ENCODE measurements at places on chromosomes 11 and 22. TPM values are rescaled to one million over a fixed set of nuclear protein-coding genes. Genes with fewer than 3 reads are reported as not detected.
A peak's percentile ranks its signal among the peaks of the same experiment; 100 is the strongest.

DNA sequence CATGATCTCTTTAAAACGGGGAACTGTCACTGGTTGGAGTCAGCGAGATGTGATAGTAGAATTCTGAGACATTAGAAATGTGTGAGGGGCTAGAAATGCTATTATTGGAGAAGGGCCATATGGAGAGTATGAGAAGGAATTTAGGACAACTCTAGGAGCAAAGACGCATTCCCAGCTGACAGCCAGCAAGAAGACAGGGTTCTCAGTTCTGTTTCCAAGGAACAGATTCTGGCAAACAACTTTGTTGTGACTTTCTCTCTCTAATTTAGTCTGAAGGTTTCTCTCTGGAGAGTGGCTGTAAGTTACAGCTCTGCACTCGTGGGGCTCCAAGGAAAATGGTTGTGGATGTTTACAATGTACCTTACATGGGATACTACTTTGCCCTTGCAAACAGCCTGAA lies 876.3 kb downstream of the FAM181B start:
- no peak for DNase-seq

GRCh38 chr11:44029977-44030911 lies 17.5 kb upstream of the ACCSL start:
- DNase-seq: no peak

- DNase-seq: no peak
Observed at GRCh38 chr11:10693509-10694081, at the start of gene IRAG1. TSS of gene IRAG1 (minus strand) at chr11:10693755. CDS start at chr11:10693602, 153 bp downstream.

DNA sequence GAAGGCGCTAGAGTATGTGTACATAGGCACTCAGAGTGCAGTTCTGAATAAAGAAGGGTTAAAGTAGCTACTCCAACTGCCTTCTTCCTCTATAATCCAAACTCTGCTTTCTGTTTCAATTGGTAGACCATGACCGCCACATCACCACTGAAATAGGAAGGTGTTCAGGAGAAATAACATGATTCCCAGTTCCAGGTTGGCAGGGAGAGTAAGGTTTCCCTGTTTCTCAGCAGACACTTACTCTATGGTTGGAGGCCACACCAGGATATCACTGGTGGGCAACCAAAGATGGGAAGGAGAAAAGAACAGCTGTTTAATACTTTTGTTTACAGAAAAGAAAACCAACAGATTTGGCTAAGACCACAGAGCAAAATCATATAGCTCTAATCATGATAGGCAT lies 37.9 kb downstream of the PAK1 start:
- DNase-seq: no peak

GRCh38 chr11:106208760-106209159 lies 131.3 kb downstream of the AASDHPPT start:
- DNase-seq: peak; percentile 51

DNA sequence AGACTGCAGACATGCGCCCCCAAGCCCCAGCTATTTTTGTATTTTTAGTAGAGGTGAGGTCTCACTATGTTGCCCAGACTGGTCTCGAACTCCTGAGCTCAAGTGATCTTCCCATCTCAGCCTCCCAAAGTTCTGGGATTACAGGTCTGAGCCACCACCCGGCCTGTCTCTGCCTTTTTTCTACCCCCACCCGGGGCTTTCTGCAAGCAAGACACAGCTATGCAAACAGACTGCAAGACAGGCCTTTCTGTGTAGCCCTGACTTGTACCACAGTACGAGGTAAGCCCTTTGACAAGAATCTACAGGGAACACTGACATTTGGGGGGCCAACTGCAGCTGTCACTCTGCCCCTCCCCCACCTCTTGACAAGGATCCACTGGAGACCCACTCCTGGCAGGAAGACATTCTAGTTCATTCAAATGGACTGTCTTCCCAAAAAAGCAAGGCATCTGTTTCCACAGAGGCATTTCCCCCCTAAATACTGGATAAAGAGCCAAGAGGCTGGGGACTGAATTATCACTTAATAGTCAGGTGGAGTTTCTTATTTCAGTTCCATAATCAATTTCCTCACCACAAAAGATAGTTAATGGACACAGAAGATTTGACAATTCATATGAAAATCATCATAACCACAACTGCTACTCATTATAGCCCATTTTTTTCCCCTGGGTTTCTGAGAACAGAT lies 118.2 kb downstream of the ABTB2 start:
- DNase-seq: no peak

Gene PAFAH1B2
- 76.5 TPM for polyA plus RNA-seq

Gene CCDC89
- polyA plus RNA-seq: 4.4 TPM

Gene KCNA4
- polyA plus RNA-seq: 0.14 TPM

Gene ABCC8
- 0.83 TPM for polyA plus RNA-seq

DNA sequence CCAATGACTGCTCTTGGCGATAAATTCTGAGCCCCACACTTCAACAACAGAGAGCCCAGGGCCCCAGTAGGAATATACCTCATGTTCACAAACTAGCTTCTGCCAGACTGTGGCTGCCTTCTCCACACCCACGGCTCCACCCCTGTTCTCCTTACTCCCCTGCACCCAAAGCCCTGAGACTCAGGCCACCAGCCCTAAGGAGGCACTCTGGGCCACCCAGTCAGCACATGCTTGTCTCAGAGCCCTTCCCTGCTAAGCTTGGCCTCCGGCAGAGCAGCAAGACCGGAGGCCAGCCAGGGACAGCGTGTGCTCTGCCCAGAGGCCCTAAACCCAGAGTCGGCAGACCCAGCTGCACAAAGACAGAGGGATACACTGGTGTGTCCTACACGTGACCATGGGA lies 27.9 kb downstream of the SPATA19 start:
- no peak for DNase-seq

- no peak for DNase-seq
Observed at GRCh38 chr11:67484847-67485311, 2.1 kb downstream of the AIP start.

- DNase-seq: no peak
Observed at GRCh38 chr11:45384711-45385241, 98.6 kb upstream of the SYT13 start.

Gene SCN4B
- polyA plus RNA-seq: 1.1 TPM

- DNase-seq: no peak
Observed at GRCh38 chr11:119175493-119176077, 7.1 kb downstream of the NLRX1 start.

Gene RAB39A
- polyA plus RNA-seq: 0.87 TPM

DNA sequence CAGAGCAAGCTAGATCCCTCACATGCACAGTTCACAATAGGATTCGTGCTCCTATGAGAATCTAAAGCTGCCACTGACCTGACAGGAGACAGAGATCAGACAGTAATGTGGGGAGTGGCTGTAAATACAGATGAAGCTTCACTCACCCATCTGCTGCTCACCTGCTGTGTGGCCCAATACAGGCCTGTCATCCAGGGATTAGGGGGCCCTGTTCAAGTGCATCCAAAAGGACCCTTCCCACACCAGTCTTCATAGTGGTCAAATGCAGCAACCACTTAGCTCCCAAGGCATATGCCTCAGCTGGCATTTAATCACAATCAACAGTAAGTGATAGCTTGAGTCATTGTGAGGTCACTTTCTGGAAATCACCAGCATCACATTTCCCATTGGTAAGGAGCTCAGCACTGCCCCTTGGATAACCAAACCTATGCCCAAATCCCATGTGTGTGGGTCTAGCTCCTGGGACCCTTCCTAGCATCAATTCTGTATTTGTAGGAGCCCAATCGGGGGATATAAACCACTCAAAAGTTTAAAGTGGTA lies 65.6 kb downstream of the OR4C45 start:
- DNase-seq: no peak

DNA sequence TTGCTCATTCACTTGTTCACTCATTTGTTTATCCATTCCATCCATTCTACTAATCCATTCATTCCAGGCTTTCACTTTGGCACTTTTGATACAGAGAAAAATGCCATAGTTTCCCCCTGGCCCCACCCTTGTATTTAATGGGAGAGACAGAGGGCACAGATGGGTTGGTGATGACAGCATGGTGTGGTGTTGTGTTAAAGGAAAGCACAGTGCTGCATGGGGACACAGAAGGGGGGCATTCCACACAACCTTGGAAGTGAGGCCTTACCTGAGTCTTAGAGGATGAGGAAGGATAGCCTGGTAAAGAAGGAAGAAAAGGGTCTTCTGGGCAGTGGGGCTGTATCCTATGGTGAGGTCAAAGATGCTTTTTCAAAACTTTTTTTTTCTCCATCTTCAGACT lies 248.5 kb upstream of the C11orf87 start:
- no peak for DNase-seq

DNA sequence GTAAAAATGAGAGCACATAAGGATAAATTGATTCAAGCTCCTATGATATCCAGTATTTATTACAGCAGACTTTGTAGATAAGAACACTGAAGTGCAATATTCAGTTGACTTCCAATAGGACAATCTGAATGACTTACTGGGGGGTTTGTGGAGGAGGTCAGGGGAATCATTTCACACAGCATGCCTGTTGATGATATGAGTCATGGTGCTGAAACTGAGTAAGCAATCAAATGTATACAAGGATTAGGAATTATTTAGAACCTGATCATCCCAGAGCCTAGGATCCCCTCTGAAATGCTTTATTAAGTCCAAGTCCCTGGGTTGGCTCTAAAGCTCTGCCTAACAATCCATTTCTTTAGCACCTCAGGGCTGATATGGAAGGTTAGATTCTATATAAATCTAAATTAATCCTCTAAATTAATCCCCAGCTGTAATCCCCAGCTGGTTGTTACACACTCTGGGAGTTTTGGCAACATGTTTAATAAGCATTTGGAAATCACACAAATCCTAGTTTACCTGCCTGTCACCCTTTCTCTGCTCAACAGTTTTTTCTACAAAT lies 326.4 kb downstream of the GUCY1A2 start:
- DNase-seq: no peak

Gene PIWIL4
- polyA plus RNA-seq: 4.0 TPM

- no peak for DNase-seq
Observed at GRCh38 chr11:34263441-34264091, 94.2 kb downstream of the ABTB2 start.

Gene LRRC4C
- polyA plus RNA-seq: 13.3 TPM

Gene MUC6
- polyA plus RNA-seq: 14.3 TPM

Gene INS
- not detected for polyA plus RNA-seq

DNA sequence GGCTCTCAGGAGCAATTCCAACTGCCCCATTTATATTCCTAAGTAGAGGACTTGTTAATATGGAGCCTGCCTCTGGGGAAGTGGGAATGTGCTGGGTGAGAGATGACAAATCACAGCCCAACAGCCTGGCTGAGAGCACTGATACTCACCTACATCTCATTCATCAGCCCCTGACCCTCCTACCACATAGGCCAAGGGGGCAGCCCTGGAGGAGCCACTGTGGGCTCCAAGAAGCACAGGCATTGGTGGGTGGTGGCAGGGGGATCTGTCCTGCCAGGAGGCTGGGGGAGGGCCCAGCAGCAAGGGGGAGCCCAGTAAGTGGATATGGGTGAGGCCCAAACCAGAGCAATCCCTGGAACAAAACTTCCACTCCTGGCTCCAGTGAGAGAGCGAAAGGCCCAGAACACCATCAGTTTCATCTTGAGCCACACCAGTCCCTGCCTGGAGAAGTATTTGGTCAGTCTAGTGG lies 79.7 kb downstream of the BUD13 start:
- no peak for DNase-seq

Gene GPR83
- polyA plus RNA-seq: 0.61 TPM

- no peak for DNase-seq
Observed at GRCh38 chr11:75383246-75383645, 16.1 kb upstream of the RPS3 start.

DNA sequence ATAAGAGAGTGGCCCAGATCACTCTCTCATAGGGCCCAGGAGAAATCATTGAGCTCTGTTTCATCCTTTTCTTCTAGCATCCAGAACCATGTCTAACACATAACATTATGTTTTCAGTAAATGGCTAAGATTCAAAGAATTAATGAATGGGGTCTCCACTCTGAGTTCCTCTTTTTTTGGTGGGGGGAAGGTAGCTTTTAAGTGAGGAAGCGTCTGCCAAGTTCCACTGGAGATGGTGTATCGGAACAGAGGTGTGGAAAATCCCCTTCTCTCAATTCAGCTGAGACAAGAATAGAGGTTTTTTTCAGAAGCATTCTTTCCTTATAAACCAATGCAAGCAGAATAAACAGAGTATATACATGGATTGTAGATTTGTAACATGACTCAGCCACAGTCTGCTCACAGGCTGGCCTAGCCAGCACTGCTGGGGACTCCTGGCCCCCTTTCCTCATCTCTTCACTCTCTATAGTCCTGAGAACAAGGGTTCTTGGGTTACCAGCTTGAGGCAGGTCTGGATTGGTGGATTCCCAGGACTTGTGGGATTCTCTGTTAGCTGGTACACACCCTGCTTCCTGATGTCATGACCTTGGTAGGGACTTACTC lies 97.2 kb downstream of the TRAF6 start:
- DNase-seq: no peak

DNA sequence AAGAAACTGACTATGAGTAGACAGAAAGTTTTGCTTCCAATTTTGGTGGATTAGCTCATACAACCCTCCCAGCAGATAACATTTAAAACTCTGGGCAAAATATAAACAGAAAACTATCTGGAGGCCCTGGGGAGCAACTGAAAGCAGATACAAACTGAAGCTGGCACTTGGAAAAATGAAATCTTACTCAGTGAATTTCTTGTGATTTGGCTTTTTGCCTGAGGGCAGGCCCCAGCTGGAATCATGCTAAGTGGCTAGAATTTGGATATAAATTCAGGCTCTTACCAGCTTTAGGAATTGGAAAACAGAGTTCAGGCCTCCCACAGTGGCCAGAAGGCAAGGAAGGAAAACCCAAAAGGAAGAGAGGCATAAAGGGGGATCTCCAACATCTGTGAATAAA lies 85.8 kb downstream of the EFCAB6 start:
- DNase-seq: no peak

DNA sequence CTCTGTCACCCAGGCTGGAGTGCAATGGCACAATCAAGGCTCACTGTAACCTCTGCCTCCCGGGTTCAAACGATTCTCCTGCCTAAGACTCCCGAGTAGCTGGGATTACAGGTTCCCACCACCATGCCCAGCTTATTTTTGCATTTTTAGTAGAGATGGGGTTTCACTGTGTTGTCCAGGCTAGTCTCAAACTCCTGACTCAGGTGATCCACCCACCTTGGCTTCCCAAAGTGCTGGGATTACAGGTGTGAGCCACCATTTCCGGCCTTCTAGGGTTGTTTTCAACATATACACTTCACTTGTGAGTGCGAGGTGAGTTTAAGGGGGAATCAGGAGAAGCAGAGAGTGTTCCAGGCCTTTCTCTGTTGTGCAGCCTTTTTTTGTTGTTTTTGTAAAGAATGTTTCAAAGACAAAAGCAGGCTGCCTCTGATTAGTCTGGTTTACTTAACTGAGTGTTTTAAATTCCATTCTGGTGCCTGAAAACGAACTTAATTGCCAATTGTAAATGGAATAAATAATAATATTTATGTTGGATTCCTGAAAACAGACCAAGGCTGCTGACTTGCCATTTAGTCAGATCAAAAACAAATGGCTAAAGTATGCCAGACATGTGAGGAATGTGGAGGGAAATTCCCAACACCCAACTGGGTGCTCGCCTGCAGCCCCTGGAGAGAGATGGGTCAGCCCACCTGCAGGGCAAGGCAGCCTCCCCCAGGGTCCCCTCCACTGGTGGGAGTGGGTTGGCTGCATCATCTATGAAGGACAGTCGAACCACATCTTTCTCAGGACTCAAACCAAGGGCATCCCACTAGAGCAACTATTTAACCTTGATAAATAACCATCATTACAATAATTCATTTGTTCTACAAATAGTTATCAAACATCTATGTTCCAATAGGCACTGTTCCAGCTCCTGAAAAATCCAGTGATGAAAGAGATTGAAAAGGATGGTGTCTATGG lies 4.6 kb upstream of the RANGAP1 start:
- DNase-seq: no peak
